Effector memory CD4-positive, alpha-beta T cell (primary cell): ENCODE measurements at places on chromosomes 12 and 14.

GRCh38 chr12:125222876-125223275, 157.6 kb downstream of the AACS start:
- DNase-seq, result no peak

- no peak for DNase-seq
Observed at GRCh38 chr14:100994082-100994481, 90.6 kb upstream of the RTL1 start.

- no peak for DNase-seq
Observed at GRCh38 chr12:64273527-64274403, 51.7 kb upstream of the KICS2 start.

- DNase-seq, result peak; percentile 19
Observed at GRCh38 chr12:3275171-3276041, 198.2 kb downstream of the TSPAN9 start.

- DNase-seq, result no peak
Observed at GRCh38 chr12:66296176-66296683, 6.1 kb upstream of the HELB start.

- DNase-seq, result no peak
Observed at GRCh38 chr12:4566474-4566873, 4.5 kb downstream of the DYRK4 start.

DNA sequence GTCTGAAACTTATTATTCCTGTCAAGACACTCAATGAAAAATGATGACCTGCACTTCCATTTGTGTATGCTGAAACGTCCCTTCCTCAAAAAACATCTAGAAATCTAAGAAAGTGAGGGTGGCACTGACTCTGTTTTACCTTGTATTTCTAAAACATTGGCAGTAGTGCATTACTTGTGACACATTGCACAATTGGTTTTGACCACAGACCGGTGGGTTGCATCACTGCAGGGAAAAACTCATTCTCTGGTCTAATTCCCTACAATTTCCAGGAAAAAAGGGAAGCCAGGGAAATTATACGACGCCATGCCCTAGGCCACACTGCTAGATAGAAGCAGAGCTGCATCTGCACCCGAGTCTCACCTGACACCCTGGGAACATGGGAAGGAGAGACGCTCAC, 156.7 kb downstream of the NTF3 start:
- no peak for DNase-seq

DNA sequence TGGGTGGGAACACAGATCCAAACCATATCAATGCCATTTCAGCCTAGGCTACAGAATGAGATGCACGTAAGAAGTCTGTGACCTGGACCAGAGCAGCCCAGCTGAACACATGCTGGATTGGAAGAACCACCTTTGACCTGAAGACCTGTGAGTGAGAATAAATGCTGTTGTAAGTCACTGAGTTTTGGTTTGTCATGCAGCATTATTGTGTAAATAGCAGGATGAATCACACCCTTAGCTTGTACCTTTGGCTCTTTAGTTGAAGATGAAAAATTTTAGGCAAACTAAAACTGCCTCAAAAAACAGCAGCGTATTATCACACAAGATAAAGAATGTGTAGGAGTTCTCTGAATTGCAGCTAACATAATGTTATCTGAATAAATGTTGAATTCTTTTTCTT, 199.4 kb upstream of the LRIG3 start:
- no peak for DNase-seq

GRCh38 chr12:84507956-84508850, 404.4 kb downstream of the SLC6A15 start:
- DNase-seq, result no peak

DNA sequence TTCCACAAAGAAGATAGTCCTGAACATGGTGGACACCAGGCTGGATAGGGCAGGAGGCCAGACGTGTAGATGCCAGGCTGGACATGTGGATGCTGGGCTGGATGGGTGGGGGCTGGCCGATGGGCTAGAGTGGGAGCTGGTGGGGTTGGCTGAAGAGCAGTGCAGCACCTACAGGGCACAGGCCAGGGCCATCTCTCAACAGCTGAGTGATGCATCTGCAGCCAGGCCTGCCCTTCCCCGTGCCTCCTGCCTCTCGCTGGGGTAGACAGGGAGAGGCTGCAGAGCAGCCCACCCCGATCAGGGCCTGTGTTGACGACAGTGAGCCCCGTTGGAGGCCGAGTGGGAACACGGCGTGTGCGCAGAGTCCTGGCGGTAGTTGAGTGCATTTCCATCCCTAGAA, 39.3 kb downstream of the EP400 start:
- no peak for DNase-seq

DNA sequence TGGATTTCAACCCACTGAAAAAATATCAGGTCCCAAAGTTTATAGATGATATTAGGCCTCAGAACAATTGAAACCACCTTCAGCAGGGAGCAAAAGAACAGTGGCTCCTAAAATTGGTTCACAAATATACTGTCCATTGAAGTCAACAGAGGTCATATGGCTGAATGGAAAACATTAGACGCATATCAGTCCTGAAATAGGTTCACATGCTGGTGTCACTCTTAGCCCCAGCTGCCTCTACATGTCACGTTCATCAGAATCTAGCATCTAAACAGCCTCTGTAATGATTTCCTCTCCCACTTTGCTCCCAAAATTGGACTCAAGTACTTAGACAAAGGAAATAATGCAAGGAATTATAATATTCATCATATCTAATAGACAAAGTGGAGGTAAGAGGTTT, 8.7 kb downstream of the FLRT2 start:
- no peak for DNase-seq

DNA sequence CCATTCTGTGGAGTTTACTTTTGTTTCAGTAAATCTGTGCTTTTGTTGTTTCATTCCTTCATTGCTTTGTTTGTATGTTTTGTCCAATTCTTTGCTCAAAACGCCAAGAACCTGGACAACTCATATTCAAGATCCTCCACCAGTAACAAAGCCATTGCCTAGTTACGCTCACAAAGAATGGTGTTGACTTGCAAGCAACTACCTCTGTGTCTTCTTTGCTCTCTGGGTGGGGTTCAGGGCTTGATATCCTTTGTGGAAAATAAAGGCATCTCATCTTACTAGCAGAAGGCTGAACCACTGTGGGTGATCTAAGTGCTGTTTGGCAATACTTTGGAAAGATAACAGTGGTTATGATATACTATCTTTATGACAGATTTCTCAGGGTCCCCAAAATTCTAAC, 233.4 kb upstream of the ABCD2 start:
- no peak for DNase-seq

DNA sequence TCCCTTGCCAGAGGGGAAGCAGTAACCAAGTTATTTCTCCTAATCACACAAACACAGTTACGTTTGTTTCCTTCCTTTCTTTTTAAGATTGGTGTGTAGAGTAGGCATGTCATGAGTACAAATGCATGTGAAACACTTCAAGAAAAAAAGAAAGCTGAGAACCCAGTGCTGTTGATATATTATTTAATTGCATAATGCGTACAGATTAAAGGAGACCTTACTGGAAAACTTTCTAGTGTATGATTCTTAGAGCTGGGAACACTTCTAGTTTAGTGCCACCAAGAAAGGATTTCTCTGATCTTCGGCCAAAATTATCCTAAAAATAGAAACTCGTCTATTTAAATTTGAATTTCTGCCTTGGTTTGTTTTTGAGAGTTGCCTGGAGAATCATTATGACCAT, 365.5 kb downstream of the CCDC91 start:
- DNase-seq, result no peak

GRCh38 chr14:24659916-24660570, 26.1 kb upstream of the GZMB start:
- no peak for DNase-seq

DNA sequence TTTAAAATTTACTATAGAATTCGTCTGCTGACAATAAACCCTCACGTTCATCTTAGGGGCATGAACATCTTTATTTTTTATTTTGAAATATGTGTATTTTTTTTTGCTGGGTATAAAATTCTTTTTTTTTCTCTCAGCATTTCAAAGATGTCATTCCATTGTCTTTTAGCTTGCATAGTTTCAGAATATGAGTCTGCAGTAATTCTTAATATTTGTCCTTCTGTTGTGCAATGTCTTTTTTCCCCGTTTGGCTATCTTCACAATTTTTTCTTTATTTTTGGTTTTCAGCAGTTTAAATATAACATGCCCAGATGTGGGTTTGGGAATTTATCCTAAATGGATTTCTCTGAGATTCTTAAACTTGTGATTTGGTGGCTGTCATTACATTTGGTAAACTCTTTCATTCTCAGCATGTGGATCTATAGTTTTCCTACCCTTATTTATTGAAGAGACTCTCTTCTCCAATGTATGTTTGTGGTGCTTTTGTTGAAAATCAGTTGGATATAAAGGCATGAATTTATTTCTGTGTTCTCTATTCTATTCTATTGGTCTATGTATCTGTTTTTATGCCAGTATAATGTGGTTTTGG, 37.8 kb upstream of the PLBD1 start:
- no peak for DNase-seq

- no peak for DNase-seq
Observed at GRCh38 chr14:92892589-92892988, 30.4 kb upstream of the CHGA start.

DNA sequence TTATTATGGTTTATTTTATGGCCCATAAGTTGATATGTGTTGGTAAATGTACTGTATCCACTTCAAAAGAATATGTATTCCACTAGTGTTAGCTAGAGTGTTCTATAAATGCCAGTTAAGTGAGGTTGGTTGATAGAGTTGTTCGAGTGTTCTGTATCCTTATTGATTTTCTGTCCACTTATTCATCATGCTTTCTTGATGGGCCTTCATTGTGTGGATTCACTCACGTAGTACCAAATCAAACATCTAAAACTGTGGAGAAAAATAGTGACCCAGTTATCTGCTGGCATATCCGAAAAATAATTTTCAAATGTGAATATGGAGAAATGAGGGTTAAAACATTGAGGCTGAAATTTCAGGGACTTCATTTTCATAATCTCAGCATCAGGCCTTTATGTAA, 230.4 kb downstream of the TRHDE start:
- no peak for DNase-seq

DNA sequence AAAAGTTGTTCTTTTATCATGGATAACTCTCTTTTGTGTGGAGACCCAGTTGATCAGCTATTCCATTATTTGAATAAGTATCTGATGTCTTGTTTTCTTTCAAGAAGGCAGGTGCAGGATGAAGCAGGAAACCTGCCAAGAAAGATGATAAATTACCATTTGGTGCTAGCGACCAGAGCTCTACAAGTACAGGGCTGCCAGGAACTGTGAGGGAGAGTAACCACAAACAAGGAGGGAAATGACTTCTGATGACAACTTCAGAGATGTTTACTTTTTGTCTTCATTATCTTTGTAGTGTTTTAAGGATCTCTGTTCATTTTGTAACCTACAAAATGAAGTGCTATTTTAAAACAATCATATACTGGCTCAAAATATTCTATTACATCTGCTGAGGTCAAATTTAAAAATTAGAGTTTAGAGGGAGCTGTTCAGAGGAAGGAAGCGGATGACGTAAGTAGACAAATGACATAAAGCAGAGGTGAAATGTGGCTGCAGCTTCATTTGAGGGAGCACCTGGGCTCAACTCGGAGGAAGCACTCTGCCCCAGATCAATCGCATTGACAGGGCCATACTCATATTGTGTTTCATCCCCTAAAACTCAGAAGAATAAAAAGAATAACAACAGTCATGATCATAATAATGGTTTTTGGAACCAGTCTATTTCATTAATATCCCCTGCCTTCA, 226.8 kb downstream of the C12orf42 start:
- DNase-seq, result no peak

GRCh38 chr12:64951944-64952343, 127.5 kb downstream of the TBC1D30 start:
- no peak for DNase-seq

GRCh38 chr14:50766338-50766886, 64.5 kb downstream of the NIN start:
- no peak for DNase-seq

DNA sequence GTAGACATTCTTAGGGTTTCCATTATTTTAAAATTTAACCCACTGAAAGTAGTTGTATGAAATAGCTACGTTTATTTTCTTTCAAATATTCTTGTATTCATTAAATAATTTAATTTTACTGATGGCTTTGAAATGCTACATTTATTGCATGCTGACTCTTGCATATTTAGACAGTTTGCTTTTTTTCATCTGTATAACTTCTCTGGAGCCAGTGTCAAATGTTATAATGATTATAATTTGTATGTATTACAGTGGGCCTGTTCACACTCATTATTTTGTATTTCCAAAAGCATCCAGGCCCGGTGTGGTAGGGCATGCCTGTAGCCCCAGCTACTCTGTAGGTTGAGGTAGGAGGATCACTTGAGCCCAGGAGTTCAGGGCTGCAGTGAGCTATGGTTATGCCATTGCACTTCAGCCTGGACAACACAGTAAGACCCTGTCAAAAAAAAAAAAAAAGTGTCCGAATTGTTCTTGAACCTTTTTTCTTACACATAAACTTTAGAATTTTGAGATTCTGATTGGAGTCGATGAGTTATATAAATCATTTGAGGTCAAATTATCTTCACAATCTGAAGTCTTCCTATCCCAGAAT, 905 bp downstream of the ZNF84 start:
- no peak for DNase-seq

GRCh38 chr14:61461808-61462275, 140.5 kb downstream of the PRKCH start:
- peak; percentile 45 for DNase-seq

- no peak for DNase-seq
Observed at GRCh38 chr14:32197919-32198318, 3.9 kb upstream of the RNU6-7 start.

DNA sequence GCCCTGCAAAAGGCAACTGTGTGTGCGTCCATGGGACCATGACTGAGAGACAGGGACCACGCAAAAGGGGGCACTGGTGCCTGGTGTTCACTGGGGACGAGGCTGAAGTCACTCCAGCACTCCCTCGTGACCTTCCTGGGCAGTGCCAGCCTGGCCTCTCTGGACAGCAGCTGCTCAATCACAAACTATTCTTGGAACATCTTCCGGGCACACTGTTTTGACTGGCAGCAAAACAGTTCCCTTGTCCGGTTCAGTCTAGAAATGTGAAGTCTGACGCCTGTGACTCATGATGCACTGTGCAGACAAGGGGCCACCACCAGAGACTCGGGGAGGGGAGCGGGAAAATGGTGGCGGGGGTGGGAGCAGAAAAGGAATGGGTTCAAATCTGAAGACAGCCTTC, 20.8 kb downstream of the SNRNP35 start:
- no peak for DNase-seq

DNA sequence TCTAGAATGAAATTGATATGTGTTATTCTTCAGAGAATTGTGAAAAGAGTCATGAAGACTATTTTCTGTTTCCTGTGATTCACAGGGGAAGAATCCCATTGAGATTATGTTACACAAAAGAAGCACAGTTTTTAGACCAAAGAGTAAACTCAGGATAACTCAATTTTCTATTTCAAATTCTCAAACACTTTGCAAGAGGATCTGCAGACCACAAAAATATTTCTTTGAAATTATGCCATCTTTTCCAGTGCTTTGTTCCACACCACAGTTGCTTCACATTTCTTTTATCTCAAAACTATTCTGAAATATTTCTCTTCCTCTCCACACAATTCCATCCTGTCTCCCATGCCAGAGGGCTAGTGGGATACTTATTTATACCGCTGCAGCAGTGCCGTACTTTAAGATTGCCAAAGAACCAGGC, 188.9 kb upstream of the FOXG1 start:
- DNase-seq, result no peak

- no peak for DNase-seq
Observed at GRCh38 chr14:92460916-92461579, 52.5 kb upstream of the RIN3 start.
